ENCODE measurements at places on chromosomes 5 and 9.
A peak's percentile ranks its signal among the peaks of the same experiment; 100 is the strongest.

GRCh38 chr9:24817756-24818155, 272.1 kb upstream of the IZUMO3 start:
- DNase-seq = no peak

DNA sequence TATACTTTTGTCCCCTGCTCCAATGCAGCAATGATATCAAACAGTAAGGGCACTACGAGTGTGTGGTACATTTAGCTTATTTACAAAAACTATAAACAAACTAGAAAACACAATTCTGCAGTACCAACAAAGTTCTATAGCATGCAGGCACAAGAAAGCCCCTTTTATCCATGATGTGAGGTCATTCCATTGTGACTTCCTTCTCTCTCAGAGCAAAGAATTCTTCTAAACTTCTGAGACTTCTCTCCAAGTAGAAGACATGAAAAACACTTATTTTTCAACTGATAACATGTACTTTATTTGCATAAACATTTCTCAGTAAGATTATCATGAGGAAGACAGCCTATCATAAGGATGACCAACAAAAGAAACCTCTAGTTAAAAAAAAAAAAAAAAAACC, 569.8 kb downstream of the TLE1 start:
- DNase-seq = no peak

DNA sequence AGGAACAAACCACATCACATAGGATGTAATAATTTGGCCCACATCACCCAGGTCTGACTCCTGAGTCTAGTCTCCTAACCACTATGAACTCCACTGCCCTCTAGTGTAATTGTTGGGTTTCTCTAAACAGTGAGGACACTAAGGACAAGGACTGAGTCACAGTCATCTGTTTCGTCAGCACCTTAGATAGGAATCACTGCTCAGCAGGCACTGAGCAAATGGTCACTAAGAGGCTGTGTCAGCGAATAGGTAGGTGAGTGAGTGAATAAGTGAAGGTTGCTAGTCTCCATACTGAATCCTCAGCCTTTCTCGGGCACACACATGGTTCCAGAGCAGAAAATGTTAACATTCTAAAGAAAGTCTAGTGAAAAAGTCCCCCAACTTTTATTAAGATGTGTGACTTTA, 278.6 kb downstream of the SPOCK1 start:
- no peak for DNase-seq

DNA sequence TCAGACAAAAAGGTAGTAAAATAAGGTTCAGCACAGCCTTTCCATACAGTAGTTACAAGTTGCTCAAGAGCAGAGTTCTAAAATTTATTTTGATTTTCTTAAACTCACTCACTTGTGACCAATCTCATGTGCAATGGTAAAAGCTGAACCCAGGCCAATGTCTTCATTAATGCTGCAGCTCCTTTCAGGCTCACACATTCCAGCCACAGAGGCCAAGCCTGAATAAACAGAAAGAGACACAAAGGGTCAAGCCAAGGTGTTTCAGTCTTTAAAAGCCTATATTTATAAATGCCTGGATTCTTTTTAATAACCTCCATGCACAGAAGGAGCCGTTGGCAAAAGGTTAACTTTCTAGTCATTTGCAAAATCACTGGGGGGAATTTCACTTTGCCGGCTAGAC, 152.5 kb downstream of the ADAMTS6 start:
- no peak for DNase-seq

DNA sequence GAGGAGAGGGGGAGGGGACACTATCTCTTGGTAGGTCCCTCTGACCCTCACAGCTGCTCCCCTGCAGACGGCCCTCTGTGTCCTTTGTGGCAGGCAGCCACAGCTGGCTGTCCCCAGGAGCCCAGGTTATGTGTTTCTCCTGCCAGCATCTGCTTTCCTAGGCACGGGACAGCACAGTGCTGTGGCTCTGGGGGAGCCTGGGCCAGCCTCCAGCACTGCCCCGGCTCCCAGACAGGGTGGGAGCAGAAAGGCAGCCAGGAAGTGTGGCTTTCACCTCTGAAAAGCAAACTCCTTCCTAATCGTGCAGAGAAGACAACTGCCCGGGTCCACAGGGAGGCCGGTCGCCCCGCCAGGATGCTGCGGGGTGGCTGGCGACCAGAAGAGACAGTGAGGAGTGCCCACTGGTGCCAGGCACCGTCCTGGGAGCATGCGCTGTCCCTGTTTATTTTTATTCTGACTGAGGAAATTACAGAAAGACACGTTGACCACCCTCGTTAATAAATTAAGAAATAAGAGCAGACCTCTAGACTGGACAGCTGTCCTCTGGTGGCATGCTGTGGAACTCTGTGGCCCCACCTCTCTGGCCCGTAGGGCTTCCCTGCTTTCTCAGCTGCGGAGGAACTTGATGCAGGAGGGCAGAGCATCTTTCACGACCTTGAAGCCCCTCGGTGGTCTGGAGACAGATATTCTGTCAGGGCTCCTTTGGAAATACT, 240.3 kb downstream of the FANCC start:
- DNase-seq = no peak

- no peak for DNase-seq
These were observed 68.5 kb downstream of the SLC24A2 start for GRCh38 chr9:19720377-19720776.

DNA sequence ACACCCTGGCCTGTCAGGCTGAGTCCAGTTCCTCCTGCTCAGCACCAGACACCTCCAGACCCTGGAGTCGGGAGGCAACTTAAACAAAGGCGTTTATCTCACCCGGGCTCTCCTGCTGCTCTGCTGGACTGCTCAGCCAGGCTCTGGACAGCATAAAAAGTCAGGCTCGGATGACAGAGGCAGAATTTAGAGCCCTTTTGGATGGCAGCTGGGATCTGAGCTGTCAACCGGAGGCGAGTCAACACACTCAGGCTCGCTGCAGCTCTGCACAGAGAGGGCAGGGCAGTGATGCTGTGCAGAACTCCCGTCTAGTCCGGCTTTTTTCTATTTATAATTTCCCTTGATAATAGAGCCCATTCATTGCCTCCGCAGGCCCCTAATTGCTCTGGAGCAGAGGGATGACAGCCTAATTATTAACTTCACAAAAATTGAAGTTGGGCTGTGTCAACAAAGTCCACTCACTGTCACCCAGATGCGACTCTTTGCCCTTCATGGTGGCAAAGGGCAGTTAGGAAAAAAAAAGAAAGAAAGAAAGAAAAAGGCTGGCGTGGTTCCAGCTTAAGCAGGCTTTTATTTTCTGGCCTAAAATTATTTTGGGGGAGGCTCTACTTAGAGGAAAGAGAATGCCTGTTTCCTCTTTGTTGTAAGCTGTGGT, 37.6 kb downstream of the STC2 start:
- DNase-seq = no peak

DNA sequence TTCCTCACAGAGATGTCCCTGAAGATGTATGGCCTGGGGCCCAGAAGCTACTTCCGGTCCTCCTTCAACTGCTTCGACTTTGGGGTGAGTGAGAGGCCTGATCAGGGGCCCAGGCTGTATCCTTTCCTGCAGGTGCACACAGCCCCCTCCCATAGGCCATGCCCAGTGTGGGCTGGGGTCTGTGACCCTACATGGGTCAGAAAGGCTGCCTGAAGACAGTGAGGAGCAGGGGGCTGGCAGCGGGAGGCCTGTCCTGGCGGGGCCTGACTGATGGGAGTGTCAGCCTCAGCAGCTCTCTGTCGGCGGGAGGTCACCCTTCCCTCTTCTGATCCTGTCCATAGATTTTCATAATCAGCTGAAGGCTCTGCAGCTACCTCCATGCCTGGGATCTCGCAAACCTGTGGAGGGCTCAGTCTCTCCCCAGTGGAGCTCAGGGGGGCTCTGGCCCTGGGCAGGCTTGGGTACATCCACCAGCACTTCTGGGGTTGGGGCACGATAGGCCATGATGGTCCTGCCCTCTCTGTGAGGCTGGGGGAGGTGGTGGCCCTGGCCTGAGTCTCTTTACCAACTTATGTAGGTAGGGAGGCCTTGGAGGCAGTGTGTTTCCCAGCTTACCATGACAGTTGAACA, 98.5 kb downstream of the CACNA1B start:
- DNase-seq = no peak

DNA sequence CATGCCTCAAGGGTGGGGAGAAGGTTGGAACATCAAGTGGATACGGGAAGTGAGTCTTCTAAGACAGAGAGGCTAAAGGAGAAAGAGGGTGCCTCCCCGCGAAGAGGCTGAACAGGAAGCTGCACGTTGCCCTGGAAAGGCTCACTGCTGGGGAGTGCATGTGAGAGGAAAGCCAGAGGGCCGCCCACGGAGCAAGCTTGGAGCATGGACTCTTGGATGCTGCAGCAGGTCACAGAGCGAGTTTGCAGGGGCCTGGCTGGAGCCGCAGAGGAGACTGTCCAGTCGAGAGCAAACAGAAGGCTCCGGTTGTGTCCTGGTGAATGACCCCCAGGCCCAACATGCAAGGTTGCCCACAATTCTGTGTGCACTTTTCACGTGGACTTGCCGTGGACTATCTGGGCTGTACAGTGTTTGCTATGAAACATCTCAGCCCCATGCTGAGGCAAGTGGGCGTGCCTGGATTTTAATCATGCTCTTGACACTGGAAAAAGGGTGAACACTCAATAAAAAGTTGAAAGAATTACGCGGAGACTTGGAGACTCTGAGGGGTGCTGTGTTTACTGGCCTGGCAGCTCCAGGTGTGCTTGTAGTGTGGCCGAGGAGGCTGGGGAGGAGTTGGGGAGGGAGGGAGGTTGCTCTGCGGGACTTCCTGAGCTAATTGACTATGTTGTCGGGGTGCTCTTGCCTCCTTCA, 54.5 kb upstream of the GARNL3 start:
- no peak for DNase-seq

DNA sequence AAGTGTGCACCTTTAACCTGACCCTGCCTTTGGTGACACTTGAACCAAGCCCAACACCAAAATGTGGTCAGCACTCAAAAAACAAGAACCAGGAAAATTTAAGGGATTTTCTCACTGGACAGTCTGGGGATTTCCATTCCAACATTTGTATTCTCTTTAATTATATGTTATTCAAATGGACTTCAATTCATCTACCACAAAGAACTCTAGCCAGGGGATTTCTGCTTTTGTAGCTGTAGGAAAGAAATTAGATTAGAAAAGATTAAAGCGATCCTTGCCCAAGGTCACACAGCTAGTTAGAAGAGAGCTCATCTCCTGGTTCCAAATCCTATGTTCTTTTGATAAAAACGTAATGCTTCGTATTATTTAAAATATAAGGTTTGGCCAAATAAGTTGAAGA, 94.8 kb upstream of the JAK2 start:
- no peak for DNase-seq

DNA sequence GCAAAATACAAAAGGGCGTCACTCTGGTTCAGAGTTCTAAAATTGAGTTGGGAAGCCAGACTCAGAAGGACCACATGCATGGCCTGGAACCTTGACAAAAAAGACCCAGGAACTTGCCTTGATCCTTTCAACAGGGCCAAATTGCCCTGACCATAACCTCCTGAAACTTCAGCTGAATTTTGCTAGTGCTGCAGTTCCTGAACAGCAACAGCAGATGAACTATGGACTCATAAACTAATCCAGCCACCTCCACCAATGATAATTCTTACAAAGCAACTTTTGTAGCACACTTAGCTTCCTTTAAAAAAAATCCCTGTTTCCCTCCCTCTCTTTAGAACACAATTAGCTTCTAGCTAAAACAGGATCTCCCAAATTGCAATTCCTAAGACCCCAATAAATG, 155.9 kb downstream of the MAT2B start:
- no peak for DNase-seq

DNA sequence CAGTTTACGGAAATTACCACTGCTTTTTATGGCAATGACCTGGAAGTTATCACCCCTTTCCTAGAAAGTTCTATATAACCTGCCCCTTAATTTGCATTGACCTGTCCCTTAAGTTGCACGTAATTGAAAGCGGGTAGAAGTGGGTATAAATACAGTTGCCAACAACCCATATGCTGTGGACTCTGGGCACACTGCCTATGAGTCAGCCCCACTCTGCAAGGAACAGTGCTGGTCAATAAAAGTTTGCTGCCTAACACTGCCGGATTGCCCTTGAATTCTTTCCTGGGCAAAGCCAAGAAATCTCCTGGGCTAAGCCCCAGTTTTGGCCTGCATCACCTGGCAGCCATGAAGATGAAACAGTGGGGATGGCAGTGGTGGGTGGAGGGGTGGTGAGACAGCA, 23.9 kb upstream of the CLPTM1L start:
- no peak for DNase-seq

DNA sequence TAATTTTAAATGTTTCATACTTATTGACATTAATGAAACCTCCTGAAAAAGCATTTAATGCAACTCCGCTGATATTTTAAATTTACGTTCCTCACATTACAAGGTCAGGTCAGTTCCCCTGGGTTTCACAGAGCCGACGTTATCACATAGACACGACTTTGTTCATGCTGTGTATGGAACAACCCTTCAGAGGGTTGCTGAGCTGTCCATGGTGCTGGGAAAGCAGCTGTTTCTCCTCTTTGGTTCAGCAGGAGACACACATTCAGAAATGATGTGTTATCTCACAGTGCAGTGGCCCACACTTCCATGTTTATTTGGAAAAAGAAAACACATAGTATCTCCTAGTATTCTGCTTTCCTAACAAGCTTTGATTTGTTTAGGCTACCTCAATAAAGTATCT, 53.5 kb downstream of the PPP2R2B start:
- DNase-seq = no peak

GRCh38 chr5:134127376-134127861, 12.9 kb downstream of the TCF7 start:
- peak; percentile 63 for DNase-seq

DNA sequence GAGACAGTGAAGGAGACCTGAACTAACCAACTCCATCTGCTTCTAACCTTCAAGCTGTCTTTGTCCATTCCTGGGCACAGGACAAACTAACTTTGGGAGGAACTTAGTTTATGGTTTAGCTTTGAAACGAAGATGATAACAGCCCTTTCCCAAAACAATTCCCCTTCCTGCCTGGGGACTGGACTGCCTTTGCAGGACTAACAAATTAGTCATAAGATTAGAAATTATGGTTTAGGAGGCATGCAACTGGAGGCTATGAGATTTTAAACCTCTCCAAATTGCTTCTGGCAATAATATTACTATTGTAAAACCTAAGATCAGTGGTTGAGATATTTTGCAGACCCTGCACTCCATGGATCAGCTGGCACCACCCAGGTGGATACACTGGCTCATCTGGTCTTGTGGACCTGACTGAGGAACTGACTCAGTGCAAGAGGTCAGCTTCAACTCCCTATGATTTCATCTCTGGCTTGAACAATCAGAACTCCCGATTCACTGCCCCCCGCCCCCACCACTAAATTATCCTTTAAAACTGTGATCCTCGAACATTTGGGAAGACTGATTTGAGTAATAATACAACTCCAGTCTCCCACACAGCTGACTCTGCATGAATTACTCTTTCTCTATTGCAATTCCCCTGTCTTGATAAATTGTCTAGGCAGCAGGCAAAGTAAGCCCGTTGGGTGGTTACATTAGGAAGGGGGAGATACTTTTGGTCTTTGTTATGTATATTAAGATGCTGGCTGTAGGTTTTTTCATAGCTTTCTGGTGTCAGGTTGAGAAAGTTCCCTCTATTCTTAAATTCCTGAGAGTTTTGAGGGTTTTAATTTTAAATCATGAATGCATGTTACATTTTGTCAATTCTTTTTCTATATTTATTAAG, 213.3 kb downstream of the TSSK1B start:
- DNase-seq = no peak

- no peak for DNase-seq
These were observed 1.6 kb downstream of the SLC22A4 start for GRCh38 chr5:132295505-132296411.

GRCh38 chr5:164649266-164649665, 1143.8 kb downstream of the MAT2B start:
- DNase-seq = no peak

Measured in effector CD8-positive, alpha-beta T cell (primary cell).